ENCODE measurements at places on chromosomes 2 and 18.

- peak; percentile 35 for DNase-seq
Observed at GRCh38 chr2:233365861-233366520, 11.7 kb downstream of the DGKD start.

GRCh38 chr2:239229545-239230279, 171.1 kb downstream of the HDAC4 start:
- DNase-seq, result no peak

- peak; percentile 78 for DNase-seq
Observed at GRCh38 chr2:226791487-226792081, 8.0 kb downstream of the IRS1 start.

GRCh38 chr18:21903709-21904108, 163.1 kb downstream of the MIB1 start:
- DNase-seq, result no peak

GRCh38 chr2:169114056-169114455, 44.7 kb downstream of the DHRS9 start:
- DNase-seq, result peak; percentile 40

GRCh38 chr2:158931572-158931971, 36.9 kb upstream of the TANC1 start:
- peak; percentile 37 for DNase-seq

GRCh38 chr18:8847066-8847755, 141.9 kb downstream of the MTCL1 start:
- DNase-seq, result no peak

- DNase-seq, result no peak
Observed at GRCh38 chr2:142254031-142254430, 123.2 kb upstream of the LRP1B start.

DNA sequence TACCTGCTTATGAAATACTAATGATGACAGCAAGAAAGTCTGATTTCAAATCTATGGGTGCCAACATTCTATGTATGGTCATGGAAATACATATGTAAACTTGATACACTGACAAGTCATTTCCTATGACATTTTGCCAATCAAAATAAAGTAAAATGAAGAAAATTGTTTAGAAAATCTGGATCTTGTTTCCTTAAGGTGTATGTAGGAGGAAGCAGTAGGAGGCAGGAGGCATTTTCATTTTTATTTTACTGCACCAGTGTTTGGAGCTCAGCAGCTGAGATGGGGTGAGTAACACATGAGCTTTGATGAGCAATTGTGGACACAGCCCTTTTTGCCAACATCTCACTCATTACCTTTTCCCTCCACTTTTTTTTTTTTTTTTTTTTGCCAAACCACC, 167.0 kb downstream of the AFF3 start:
- DNase-seq, result no peak

DNA sequence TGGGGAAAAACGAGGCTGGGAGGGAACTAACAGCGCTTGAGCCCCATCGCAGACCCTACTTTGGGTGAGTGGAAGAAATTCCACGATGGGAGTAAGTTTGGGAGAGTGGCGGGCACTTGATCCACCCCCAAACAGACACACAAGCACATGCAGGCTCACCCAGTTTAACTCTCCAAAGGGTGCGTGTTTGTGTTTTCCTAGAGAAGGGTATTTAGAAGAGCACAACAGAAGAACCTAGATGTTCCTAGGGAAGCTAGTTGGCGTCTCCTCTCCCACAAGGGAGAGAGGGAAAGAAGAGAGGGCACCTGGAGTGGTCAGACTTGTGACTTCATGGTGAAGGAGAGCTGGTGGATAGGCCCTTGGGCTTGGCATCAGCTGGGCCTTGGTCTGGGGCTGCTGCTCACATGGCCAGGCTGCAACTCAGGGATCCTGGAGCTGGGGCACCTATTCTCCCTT, 3.2 kb downstream of the GATA6 start:
- no peak for DNase-seq

- no peak for DNase-seq
Observed at GRCh38 chr2:149720615-149721014, 133.0 kb upstream of the MMADHC start.

DNA sequence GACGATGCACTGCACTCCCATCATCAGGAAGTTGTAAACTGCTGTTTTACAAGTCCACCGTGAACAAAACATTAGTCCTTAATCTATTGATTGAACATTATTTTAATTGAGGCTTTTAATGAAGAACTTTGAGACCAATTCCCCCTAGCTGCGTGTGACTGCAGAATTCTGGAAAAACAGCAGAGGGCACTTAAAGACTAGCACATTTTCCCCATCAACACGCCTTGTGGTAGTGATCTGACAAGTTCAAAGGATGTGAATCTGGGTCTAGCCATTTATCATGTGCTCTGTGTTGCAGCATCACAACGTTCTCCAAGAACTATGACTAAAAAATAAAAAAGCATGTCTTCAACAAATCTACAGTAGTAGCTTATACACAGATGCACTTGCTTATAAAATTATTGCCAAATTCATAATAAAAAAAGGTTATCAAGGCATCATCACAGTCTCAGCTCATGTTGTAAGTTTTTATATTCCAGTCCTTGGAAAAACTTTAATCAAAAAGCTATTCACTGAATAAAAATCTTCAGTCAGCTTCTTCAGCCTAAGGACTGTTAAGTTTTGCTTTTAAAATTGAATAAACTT, 35.8 kb downstream of the SKOR2 start:
- DNase-seq, result peak; percentile 58

- DNase-seq, result no peak
Observed at GRCh38 chr2:132849118-132849517, 179.1 kb upstream of the LYPD1 start.

- DNase-seq, result no peak
Observed at GRCh38 chr2:10079870-10080535, at the start of gene CYS1. CYS1 (minus strand) TSS chr2:10080411; CDS start chr2:10080223, 188 bp downstream.

DNA sequence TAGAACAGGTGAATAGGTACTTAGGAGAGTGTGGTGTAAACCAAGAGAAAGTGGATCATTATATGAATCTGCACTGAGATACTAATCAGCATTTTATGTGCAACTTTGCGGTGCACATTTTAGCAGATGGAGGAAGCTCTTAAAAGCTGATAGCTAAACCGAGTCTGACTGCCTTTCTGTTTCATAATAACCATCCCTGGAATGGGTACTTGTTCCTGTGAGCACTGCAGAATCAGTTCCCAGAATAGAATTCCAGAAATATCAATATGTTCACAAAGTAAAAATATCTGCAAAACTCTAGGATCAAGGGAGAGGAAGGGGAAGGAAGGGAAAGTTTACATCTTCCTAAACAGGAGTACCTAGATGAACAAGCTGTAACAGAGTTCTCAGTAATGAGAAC, 432.2 kb upstream of the HNRNPA3 start:
- DNase-seq, result no peak

DNA sequence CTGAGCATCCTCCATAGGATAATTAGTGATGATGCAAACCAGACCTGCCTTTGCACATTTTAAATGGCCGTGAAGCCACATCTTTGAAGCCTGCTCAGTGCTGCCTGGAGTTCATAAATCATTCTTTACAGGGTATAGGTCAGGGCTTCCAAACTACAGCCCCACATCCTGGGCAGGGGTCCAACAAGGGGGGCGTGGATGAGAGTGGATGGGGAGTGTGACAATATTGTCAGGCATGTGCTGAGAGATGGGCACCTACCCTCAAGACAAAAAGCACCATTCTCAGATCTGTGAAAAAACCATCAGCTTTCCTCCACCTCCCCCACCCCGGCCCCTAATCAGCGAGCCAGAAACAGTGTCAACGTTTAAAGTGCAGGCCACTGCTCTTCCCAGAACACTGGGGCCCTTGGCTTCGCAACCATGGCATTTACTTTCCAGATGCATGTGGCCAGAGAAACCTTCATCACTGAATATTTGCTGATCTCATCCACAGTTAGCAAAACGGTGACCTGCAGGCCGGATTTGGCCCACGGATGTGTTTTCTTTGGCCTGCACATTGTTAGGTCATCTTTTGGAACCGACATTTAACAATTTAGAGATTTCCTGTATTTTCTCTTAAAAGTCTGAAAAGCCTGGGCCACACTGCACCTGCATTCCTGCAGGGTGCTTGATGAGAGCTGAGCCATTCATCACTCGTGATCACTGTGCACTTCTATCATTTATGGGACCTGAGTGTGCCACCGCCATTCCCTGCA, 130.7 kb downstream of the ANKRD44 start:
- no peak for DNase-seq

GRCh38 chr2:63763391-63763941, 78.2 kb upstream of the UGP2 start:
- no peak for DNase-seq

- DNase-seq, result no peak
Observed at GRCh38 chr18:6396276-6396675, 18.4 kb downstream of the L3MBTL4 start.
